ENCODE measurements at places on chromosomes 12 and 14. TPM values are rescaled to one million over a fixed set of nuclear protein-coding genes. Genes with fewer than 3 reads are reported as not detected.

DNA sequence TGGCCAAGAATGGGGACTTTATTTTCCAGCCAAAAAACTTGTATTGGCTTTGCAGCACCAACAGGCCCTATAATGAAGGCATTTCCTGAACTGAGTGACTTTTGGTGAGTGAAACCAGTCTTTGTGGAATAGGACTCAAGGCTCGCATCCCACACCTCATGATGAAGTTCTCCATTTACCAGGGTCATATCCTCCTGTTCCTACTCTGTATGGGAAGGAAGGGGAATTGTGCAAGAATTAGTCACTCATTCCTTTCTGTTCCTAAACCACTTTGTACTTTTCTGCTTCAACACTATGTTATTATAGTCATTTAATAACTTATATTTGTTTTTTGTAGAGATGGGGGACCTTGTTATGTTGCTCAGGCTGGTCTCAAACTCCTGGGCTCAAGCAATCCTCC, 2.3 kb upstream of the SPATS2 start:
- no peaks in the 10 kb centered on the region for H3K27me3 ChIP-seq
- no peak overlapping the region for H3K4me3 ChIP-seq
- no peaks in the 10 kb centered on the region for H3K36me3 ChIP-seq
- H3K27ac ChIP-seq = no peak overlapping the region

DNA sequence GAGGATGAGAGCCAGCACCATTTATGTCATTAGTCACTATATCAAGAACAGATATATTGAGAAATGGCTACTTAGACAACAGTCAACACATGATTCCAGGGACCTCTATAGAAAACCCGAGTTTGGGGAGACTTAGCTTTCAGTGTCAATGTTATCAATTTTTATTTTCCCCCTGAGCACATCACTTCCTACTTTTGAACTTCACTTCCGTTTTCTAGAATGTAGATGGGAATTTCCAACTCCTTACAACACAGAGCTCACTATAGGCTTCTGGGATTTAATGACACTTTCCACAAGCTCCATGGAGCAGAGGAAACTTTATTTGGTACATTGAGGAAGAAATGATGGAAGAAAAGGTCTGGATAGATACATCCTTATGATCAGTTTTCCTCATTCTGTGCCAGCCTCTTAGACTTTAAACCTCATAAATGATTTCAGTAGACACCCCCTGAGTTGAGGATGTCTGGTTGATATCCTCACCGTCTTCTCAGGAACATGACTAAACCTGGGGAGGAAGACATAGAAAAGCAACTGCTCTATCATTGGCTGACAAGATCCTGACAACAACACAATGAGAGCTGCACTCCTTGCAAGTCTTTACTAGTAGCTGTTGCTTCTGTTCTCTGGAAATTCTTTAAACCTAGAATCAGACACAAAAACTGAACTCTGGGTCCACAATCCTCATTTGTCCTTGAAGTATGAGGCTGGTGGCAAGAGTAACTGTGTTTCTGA, 449.4 kb upstream of the OR4E1 start:
- H3K4me1 ChIP-seq = no peaks in the 10 kb centered on the region
- no peaks in the 10 kb centered on the region for H3K27me3 ChIP-seq
- H3K27ac ChIP-seq = no peak overlapping the region
- no peak for DNase-seq

GRCh38 chr12:104620837-104621531, 164.2 kb downstream of the CHST11 start:
- no peaks in the 10 kb centered on the region for H3K36me3 ChIP-seq
- no peaks in the 10 kb centered on the region for H3K27me3 ChIP-seq
- DNase-seq = peak; percentile 53
- H3K4me1 ChIP-seq = no peaks in the 10 kb centered on the region

DNA sequence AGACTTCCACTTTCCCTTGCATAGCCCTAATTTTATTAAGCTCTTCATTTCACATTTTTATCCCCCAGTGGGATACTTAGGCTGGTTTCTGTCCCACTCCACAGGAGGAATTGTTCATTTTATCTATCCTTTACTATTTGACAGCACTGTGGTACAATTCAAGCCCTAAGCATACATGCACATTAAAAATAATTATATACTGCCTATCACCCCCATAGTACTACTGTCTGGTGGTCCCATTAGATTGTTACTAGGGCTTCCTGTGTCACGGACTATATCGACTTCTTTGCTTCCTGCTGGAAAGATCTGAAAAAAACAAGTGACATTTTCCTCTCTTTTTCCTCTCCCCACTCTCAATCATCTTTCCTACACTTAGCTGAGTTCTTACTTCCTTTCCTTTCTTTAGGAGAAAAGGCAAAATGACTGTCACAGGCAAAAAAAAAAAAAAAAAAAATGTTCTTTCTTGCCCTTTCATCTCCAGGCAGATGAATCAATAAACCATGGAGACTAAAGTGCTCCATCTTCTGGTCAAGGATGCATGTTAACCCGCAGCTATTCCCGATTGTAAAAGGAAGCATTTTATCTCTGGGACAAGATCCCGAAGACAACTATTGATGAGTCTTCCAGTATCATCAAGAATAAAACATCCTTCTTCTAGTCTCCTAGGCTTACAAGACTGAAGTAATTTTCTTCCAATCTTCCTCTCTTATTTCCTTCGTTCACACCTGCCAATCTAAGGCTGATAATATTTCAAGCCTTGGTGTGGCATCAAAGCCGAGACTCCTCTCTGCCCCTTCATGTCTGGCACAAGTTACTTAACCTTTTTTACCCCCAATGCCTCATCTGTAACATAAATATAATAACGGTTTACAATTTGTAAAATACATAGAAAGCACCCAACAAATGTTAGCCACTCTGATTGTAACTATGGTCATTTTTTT, 94.4 kb upstream of the PLEKHG7 start:
- H3K4me3 ChIP-seq = no peak overlapping the region
- H3K27me3 ChIP-seq = no peaks in the 10 kb centered on the region
- no peaks in the 10 kb centered on the region for H3K36me3 ChIP-seq
- peak; percentile 50 for DNase-seq

- DNase-seq = peak; percentile 56
- no peaks in the 10 kb centered on the region for H3K4me1 ChIP-seq
- H3K4me3 ChIP-seq = no peak overlapping the region
- H3K36me3 ChIP-seq = no peaks in the 10 kb centered on the region
Measured at GRCh38 chr12:43692064-43692463, 66.5 kb downstream of the PUS7L start.

DNA sequence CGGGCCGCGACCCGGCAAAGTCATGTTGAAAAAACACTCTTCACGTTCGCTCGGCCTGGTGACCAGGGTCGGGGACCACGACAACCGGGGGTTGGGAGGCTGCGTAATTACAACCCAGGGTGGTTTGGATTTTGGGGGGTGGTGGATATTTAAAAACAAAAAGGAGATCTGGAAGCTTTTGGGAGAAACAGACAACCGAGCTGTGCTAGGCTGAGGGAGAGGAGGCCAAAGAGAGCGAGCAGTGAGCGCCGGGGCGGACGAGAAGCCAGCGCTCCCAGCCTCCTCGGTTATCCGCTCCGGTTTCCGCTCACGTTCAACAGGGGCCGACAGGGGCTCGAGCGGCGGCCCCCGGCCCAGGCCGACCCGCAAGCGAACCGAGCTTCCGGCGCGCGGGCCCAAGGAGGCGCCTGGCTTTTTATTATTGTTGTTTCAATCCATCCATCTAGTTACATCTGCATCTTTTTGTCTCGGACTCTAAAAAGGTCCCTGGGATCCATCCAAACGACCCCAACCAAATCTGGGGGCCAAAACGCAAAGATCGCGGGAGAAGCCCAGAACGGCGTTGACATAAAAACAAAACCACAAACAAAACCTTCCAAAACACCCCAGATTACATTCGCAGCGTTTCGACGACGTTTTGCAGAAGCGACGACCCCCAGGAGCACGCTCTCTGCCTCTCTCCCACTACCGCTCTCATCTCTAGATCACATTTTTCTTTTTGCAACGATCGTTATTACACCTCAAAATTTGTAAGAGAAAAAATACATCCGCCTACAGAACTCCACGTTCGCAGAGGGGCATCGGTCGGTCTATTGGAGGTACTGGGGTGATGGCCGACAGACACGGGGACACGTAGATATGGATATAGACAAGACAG, 771 bp downstream of the OTX2 start:
- DNase-seq = no peak
- no peak overlapping the region for H3K4me3 ChIP-seq
- no peak overlapping the region for H3K27ac ChIP-seq
- no peaks in the 10 kb centered on the region for H3K36me3 ChIP-seq
- peaks cover 59% of the 10 kb centered on the region for H3K27me3 ChIP-seq
- H3K4me1 ChIP-seq = no peaks in the 10 kb centered on the region

The ANKS1B gene
- total RNA-seq = 0.51 TPM

The FOXG1 gene
- total RNA-seq = not detected

The RFLNA gene
- 0.26 TPM for total RNA-seq

The MYH6 gene
- total RNA-seq = not detected

The SPTLC2 gene
- total RNA-seq = 16.9 TPM

Measured in fibroblast of lung (primary cell).